SHP77 treated with DMSO at 0.1 percent for 48 hours (cell line): ENCODE measurements at places on chromosomes 3 and 15.

- no peak for DNase-seq
Observed at GRCh38 chr15:28269097-28269496, 52.9 kb downstream of the HERC2 start.

- DNase-seq: no peak
Observed at GRCh38 chr3:14561051-14561960, 21.2 kb upstream of the GRIP2 start.

DNA sequence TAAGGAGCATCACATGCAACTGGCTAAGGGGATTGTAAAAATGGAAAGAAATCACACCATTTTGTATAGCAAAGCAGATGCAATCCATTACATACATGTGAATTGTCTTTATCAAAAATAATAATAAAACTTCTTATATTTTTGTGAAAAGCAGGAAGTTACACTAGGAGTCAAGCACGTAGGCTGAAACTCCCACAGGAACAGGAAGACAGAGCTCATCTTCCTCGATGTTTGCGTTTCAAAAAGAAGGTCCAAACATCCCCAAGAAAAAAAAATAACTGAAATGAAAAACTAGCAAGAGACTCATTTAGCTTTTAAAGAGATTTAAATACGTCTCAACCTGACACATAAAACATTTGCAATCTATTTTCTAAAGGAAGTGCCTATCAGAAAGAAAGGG, 106.6 kb downstream of the TGFBR2 start:
- DNase-seq: no peak

DNA sequence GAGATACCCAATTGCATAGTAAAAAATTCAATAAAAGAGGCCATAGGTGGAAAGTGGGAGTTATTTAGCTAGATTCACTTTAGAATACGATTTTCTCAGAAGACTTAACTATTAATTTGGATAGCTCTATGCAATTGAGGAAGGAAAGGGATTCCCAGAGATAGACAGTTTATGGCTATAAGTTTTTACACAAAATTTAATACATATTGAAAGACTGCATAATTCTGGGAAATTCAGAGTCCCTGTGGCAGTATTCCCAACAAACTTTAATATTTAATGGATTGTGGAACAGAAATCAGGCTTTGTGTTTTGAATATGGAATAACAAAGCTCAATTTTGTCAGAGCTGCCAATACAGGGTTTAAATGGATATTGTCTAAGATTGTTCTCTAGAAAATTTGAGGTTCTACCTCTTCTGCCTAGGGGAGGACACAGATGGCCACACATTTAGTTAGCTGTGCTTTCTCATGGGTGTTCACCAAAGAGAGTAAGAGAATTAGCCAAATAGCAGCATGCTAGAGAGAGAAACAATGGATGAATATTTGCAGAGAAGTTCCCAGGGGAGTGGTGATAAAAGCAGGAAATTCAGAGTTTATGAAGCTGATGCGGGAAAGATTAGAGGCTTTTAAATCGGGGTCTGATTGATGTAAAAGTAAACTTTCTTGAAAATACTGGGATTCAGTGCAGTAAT, 8.5 kb downstream of the ISL2 start:
- DNase-seq: no peak

GRCh38 chr15:79418693-79419279, 13.3 kb upstream of the MINAR1 start:
- no peak for DNase-seq

DNA sequence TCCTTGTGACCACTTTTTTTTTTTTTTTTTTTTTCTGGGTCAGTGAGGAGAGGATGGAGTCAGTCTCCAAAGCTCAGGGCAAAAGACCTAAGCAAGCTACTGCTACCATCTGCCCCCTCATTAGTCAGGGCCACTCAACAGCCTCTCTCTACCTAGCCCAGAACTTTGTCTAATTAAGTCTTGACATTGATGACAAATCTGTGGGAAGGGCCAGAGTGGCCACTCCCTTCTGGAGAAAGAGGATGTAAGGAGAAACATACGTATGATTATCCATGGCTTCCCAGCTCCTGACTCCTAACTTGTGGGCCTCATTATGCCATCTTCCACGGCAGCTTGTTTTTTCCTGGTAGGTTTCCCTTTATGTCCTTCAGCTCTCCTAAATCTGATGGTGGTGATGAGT, 37.9 kb downstream of the NR1I2 start:
- no peak for DNase-seq

- no peak for DNase-seq
Observed at GRCh38 chr3:39638301-39638700, 170.8 kb downstream of the MOBP start.
